Memory B cell (primary cell): ENCODE measurements at places on chromosomes 16 and 17.

DNA sequence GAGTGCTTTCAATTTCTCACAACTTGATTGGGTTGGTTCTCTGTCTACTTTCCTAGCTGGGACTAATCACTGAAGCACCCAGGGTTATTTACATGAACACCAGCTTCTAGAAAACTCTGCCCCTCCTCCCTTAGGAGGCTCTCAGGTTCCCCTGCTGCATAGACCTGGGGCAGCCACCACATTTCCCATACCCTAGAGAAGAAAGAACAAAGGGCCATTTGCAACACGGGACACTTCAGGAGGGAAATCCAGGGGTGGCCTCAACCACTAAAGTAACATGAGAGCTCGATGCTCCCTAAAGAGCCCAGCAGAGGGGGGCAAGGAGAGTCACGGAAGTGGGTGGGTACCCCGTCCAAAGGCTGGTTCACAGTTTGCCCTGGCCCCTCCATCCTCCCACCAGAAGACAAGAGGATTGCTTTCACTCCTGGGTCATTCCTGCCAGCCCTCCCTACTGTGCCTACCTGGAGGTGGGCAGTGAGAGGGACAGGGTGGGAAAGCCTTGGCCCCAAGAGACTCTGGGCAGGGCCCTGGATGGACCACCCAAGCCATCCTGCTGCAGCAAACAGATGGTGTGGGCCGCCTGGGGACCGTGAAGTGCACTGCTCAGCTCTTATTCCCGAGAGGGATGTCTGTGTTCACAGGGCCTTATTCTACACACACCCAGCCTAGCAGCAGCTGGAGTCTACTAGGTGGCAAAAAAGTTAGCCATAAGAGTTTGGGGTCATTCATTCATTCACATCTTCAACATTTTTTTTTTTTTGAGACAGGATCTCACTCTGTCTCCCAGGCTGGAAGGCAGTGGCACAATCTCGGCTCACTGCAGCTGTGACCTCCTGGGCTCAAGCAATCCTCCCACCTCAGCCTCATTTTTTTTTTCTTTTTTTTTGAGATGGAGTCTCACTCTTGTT lies 392.1 kb downstream of the SOX9 start:
- no peak for DNase-seq

GRCh38 chr16:56944954-56945839 lies 13.3 kb downstream of the HERPUD1 start:
- no peak for DNase-seq

DNA sequence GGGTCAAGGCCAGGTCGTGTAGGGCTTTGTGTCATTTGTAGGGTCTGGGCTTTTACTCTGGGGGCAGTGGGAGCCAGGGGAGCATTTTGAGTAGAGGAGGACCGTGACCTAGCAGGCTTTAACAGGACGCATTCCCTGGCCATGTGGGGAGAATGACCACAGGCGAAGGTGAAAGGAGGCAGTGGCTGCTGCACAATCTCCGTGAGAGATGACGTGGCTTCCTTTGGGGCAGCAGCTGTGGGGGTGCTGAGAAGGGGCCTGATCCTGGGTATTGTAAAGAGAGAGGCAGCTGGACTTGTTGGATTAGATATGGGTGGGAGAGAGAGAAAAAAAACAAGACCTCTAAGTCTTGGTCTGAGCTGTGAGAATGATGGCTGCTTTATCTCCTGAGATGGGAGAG lies 46.0 kb downstream of the KATNIP start:
- DNase-seq, result no peak

GRCh38 chr16:6684076-6684673 lies 648.5 kb upstream of the RBFOX1 start:
- DNase-seq, result no peak

- DNase-seq, result no peak
Measured at GRCh38 chr16:50742576-50743200, 802 bp downstream of the CYLD start.

GRCh38 chr17:63696381-63696961 lies 3.5 kb downstream of the LIMD2 start:
- DNase-seq, result peak; percentile 42

GRCh38 chr17:18160128-18160856 lies 23.3 kb upstream of the ALKBH5 start:
- no peak for DNase-seq

DNA sequence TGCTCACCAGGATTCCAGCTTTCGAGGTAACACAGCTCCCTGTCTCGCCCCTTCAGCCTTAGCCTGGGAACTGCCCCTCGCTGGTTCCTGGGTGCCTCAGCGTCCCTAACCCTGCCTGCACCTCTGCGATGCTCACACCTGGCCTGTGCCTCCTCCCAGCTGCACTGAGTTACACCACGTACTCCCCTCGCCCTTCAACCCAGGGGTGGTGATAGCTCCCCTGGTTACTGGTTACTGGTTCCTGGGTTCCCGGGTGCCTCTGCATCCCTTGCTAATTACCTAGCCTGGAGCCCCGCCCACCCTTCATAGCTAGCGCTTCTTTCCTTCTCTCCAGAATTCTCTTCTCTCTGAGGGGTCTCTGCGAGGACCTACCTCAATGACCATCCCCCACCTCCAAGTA lies 65.3 kb upstream of the PLCG2 start:
- DNase-seq, result no peak

DNA sequence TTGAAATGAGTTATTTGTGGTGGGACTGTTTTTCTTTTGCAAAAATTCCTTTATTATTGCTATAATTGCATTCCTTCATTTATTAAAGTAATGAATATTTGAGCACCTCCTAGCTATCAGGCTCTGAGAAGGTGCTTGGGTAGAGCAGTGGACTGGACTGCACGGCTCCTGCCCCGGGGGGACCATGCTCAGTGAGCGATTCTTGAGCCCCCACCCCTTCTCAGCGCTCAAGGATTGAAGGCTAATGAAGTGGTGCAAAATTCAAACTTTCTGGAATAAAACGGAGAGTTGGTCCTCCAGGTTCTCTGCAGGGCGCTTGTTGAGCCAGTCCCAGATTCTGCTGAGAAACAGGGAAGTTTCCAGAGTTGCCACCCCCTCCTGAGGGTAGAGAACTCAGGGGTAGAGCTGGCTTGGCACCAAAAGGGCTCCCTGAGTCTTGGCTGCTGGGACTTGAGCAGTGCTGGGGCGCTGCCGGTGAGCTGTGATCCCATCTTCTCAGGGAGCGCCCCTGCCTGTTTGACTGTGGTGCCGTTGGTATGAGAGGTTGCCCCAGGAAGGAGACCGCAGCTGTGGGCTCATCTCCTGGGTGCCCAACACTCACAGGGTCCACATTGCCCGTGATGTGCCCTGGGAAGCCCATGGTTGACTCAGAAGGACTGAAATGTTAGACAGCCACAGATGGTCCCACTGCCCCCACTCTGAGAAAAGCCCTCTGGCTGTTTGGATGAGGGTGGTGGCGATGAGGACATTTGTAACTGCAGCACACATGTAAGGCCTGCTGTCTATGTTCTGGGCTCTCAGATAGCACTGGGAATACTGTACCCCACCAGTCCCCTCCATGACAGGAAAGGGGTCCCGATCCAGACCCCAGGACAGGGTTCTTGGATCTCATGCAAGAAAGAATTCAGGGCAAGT lies 20.0 kb downstream of the KSR1 start:
- DNase-seq, result no peak

- no peak for DNase-seq
Measured at GRCh38 chr17:2347805-2348685, 10.7 kb downstream of the SGSM2 start.

DNA sequence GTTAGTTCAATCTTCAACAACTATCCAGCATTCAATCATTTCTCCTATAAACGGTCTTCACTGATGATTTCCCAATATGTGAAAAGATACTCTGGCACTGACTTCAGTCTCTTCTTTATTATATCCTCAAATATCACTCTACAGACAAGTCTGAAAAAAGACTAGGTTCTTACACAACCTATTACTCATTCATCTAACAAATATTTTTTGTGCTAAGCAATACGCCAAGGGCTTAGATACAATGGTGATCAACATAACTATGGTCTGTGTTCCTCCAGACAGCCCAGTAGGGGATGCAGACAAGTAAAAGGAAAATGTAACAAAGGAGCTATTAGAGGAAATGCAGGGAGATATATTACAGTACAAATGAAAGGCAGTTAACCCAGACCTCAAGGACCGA lies 63.9 kb downstream of the MYO1D start:
- DNase-seq, result no peak

DNA sequence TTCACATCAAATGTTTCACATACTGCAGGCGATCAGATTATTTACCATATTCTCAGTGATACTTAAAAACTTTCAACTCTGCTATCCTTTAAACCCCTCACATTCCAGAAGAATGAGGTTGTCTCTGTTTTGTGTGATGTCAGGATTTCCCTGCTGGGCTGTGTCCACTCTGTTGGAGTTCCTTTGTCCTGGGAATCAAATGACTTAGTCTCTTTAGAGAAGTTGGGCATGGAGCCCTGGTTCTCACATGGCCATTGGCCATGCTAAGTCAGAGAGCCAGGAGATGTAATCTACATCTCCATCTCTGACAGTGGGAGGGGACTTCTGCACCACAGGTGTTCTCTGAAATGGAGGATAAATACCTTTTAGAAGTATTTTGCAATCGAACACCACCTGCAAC lies 205.1 kb upstream of the MAF start:
- DNase-seq, result no peak

DNA sequence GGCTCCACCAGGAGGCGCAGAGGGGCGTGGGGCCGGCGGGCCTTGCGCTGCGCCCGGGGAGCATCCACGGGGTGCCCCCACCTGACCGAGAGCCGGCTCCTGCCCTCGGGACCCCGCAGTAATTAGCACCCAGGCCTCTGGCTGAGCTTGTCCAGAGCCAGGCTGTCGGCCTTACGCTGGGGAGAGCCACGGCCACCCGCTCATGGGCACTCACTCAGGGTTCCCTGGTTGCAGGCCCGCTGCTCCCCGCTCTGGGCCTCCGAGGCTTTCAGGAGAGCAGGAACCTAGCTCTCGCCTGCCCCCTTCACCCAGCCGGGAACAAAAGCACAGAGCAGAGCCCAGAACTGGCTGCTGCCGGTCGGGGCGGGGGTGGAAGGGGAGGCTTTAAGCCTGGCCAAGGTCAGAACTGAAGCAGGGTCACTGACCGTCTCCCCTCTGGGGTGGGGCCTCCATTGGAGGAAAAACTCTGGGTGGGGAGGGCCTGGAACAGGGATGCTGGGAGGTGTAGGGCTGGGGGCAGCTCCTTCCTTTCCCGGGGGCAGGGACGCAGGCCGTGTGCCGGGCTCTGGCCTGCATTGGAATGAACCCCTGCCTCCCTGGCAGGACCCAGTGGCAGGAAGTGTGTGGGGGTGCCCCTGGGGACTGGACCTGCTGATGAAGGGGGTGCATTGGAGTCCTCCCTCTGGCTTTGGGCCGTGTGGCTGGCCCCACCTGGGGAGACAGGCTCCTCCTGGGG lies 12.3 kb downstream of the GLIS2 start:
- peak; percentile 46 for DNase-seq

DNA sequence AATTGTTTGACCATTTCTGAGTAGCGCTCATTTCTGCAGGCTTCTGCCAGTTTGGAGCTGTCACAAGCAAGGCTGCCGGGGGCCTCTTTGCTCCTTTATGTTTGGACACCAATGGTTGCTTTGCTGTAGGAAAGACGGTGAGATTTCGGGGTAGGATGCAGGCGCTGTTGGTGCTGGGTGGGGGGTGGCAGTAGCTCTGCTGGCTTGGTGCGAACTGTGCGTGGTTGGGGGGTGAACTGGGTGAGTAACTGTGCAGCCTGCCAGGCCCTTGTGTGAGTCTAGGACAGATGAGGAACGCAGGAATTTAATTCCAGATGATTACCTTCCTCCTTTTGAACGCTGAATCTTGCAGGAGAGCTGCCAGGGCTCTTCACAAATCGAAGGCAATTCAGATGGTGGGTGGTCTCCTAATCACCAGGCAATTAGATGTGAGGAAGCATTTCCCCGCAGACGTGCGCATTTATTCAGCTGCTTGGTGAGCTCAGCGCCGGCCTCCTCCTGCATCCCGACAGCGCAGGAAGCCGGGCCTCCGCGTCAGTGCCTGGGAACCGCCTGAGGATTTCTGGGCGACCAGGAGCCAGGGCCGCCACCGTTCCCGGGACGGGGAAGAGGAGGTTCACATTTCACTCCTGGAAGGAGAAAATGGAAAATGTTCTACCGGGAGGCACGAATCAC lies 154.4 kb downstream of the FOXL1 start:
- DNase-seq, result no peak

DNA sequence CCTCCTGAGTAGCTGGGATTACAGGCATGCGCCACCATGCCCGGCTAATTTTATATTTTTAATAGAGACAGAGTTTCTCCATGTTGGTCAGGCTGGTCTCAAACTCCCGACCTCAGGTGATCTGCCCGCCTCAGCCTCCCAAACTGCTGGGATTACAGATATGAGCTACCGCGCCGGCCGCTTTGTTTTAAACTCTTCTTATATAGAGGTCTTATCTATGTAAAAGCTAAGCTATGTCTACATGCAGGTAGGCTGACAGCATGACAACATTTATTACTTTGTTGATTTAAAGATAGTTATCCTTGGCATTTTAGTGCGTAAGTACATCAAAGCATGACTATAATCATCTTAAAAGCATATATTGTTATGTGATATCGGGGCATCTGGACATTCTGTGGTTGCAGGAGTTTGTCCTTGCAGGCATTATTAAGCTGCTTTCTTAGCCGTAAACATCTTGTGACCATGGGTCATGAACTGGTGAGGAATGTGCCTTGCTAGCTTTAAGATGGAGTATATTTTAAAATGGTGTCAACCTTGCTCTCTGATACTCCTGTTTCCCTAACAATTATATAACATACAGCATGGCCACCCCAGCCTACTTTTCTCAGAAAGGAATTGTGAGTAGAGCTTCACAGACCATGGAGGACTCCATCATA lies 45.8 kb upstream of the TAOK1 start:
- DNase-seq, result no peak

- no peak for DNase-seq
Measured at GRCh38 chr17:61064087-61064951, 335.3 kb upstream of the TBX2 start.

DNA sequence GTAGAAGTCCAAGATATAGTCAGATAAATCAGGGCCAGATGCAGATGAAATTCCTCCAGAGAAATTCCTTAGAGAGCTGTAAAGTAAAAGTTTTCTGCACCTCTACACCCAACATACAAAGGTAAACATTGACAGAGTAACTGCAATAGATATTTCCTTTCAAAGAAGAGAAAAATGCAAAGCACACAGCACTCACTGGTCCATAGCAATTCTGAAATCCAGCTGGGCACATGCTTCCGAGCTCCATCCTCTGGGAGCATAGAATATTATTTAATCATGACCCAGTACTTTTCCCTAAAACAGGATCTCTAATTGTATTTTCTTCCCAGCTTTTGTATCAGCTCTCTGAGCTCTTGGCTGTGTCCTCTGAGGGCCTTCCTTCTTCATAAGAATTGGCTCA lies 239.5 kb upstream of the IRX3 start:
- no peak for DNase-seq

GRCh38 chr17:40648384-40648968 lies 858 bp upstream of the SMARCE1 start:
- no peak for DNase-seq
